ENCODE measurements at places on chromosomes 11 and 22. TPM values are rescaled to one million over a fixed set of nuclear protein-coding genes. Genes with fewer than 3 reads are reported as not detected.

Gene C22orf15
- 2.2 TPM for total RNA-seq

Gene OR51B5
- total RNA-seq: not detected

Gene TCN1
- total RNA-seq: not detected

Gene MS4A15
- total RNA-seq: not detected

Gene POLD3
- 39.1 TPM for total RNA-seq

Gene MMP7
- total RNA-seq: not detected

Gene USP2
- 0.89 TPM for total RNA-seq

Gene POU2AF3
- total RNA-seq: not detected

Gene PICK1
- total RNA-seq: 16.5 TPM

Gene CDC42EP1
- not detected for total RNA-seq

Gene SAC3D1
- total RNA-seq: 29.6 TPM

Gene TTC12
- 11.8 TPM for total RNA-seq

Gene LRP4
- total RNA-seq: 0.15 TPM

Gene FGF3
- total RNA-seq: not detected

Gene GTSE1
- 64.7 TPM for total RNA-seq

Gene SMIM35
- total RNA-seq: 0.17 TPM

Gene SLC22A25
- total RNA-seq: not detected

Gene GPHA2
- not detected for total RNA-seq

Gene GNAZ
- 0.18 TPM for total RNA-seq

Gene MPEG1
- not detected for total RNA-seq

Gene MOV10L1
- total RNA-seq: not detected
